ENCODE measurements at places on chromosomes 2 and 18.

GRCh38 chr2:99970292-99970868 is 172.0 kb downstream of the AFF3 start:
- DNase-seq: no peak

- DNase-seq: no peak
Measured at GRCh38 chr2:231940795-231941194, 14.6 kb upstream of the NPPC start.

- no peak for DNase-seq
Measured at GRCh38 chr2:159840616-159841015, 42.6 kb upstream of the CD302 start.

DNA sequence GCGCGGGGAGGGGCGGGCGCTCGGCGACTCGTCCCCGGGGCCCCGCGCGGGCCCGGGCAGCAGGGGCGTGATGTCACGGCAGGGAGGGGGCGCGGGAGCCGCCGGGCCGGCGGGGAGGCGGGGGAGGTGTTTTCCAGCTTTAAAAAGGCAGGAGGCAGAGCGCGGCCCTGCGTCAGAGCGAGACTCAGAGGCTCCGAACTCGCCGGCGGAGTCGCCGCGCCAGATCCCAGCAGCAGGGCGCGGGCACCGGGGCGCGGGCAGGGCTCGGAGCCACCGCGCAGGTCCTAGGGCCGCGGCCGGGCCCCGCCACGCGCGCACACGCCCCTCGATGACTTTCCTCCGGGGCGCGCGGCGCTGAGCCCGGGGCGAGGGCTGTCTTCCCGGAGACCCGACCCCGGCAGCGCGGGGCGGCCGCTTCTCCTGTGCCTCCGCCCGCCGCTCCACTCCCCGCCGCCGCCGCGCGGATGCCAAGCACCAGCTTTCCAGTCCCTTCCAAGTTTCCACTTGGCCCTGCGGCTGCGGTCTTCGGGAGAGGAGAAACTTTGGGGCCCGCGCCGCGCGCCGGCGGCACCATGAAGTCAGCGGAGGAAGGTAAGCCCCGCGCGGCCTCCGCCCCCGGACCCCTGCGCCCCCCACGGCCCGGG is at the start of gene NFATC1:
NFATC1 (plus strand) TSS at position 170 of the 644 bp plus-strand sequence; CDS start at position 465, 295 bp downstream.
- DNase-seq: peak; percentile 29

DNA sequence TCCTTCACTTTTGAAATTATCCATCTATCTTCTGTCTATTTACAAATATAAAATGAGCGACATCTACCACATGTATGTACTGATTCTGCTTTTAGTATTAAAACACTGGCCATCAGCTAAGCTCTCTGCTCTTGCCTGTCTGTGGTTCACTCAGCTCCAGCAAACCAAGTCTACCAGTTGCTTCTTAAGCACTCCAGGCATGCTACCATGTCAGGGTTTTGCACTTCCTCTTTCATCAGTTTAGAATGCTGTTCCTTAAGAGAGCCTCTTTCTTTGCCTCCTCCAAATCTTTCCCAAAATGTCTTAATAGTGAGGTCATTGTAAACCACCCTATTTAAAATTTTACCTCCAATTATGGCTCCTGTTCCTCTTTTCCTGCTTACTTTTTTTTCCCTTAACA is 59.5 kb downstream of the SCN3A start:
- DNase-seq: no peak

DNA sequence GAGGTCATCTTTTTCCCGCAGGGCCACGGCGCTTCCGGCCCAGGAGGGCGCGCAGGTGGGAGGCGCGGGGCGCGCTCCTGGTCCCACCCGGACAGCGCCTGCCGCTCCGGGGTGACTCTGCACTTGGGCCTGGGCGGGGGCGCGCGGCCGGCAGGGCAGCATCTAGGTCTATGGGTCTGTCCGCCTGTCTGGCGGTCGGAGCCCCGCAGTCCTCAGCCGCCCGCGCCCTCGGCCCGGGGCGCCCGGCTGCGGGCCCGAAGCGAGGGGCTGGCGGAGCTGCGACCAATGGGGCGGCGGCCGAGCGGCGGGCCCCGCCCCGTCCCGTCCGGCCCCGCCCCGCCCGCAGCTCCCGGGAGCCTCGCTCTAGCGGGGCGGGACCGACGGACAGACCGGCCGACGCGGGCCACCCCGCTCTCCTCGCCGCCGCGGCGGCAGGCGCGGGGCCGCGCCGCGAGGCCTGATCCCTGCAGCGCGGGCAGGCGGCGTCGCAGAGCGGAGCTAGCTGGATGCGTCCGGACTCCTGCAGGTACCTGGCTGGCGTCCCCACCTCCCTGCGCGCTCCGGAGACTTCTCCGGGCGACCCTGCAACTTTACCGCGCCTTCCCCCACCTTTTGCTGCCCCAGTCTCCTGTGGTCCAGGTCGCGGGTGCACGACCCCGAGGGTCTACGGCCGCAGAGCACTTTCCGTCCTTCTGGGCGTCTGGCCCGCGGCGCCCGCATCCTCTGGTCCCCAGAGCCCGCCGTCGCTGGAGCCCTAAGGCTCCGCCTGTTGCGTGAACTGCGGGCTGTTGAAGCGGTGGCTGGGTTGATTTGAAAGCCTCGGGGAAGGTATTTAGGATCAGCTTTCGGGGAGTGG is at the start of gene KCNS3:
KCNS3 (plus strand) TSS at position 387 of the 856 bp plus-strand sequence. CDS start 52,342 bp downstream, outside the sequence.
- peak; percentile 15 for DNase-seq

- no peak for DNase-seq
Measured at GRCh38 chr2:30662268-30663131, 144.7 kb downstream of the CAPN13 start.

DNA sequence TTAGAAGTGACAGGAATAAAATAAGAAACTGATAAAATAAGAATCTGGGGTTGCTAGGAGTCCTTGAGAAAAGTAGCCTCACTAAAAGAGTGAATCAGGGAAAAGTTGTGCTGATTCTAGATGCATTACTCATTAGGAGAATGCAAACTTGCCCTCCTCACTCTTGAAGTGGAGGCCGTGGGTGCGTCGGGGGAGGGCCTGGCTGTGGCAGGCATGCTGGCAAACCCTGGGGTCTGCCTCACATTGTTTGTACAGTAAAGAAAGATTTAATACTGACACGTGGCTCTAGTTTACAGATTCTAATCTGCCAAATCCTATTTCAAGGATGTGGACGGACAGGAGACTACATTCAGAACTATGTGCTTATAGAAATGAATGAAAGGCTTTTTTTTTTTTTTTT is 41.9 kb downstream of the TANC1 start:
- no peak for DNase-seq

DNA sequence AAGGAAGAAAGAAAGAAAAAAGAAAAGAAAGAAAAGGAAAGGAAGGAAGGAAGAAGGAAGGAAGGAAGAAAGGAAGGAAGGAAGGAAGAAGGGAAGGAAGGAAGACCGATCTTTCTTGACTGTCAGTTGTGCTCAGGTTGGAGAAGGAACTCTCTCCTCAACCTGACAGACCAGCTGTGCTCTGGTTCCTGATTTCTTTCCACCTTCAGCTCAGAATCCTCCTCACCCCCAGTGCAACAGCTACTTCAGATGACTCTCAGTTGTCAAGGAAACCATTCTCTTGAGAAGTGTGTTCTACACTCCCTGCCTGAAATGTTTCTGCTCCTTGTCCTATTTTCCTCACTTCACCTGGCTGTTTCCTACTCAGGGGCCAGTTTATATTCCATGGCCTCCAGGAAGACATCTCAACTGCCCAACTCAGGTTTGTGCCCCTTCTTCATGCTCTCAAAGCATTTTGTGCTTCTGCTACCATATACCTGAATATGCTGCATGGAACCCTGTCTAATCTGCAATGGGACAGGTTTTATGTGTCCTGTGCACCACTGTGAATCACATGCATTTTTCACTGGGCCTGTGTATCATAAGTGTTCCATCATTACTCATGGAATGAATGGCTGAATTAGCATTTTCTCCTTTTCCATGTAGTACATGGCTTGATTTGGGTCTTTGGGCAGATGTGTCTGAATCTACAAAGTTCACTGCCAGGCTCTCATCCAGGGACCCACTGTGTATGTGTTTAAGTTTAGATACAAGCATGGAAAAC is 32.8 kb upstream of the DOCK10 start:
- DNase-seq: no peak

DNA sequence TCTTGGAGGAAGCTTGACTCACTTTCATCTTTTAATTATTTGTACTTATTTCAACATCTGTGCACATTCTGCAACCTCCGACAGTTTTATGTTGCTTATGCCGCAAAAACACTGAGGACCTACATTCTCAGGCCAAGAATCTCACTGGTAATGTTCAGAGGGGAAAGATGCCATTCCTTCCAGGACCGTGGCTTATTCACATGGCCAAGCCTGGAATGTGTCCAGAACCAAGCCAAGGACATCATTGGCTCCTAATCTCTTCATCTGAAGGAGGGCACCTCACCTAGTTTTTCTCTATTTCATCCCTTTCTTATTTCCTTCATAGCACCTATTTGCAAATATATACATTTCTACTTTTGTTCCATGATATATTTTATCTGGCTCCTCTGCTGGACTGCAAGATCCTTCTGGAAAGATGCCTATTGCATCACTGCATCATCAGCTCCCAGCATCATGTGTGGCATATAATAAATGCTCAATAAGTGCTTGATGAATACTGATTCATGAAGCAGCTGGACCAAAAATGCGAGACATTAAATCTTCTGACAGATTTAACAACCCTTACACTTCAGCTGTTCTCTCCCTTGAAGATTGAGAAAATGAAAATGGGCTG is 377.1 kb downstream of the TNS1 start:
- no peak for DNase-seq

- peak; percentile 31 for DNase-seq
Measured at GRCh38 chr2:69693059-69693774, 48.7 kb upstream of the ANXA4 start.

DNA sequence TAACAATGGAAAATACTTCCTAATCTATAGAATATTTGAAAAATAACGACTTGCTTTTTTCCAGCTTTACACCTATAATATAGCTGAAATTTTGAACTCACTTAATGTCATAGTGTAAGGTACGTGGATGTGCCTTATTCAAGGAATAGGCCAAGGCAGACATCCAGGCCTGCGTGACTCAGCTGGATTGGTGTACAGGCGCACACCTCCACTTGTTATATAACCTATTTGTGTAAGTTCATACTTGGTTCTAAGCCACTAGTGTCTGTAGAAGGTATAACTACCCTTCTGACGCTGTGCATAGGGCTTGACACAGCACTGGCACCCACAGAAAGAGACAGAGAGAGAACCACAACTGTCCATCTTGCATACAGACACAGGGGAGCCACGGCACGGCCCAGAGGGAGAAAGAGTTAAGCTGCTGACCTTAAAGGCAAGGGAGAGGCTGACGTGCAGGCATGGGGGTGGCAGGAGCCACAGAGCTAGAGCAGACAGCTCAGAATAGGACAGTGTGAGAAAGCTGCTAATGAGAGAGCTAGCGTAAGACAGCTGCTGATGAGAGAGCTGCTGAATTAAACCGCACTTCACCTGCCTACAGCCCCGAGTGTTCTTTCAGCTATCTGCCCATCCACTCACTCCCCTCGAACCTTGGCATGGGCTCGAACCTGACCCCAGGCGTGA is 16.1 kb downstream of the CCDC178 start:
- DNase-seq: no peak

DNA sequence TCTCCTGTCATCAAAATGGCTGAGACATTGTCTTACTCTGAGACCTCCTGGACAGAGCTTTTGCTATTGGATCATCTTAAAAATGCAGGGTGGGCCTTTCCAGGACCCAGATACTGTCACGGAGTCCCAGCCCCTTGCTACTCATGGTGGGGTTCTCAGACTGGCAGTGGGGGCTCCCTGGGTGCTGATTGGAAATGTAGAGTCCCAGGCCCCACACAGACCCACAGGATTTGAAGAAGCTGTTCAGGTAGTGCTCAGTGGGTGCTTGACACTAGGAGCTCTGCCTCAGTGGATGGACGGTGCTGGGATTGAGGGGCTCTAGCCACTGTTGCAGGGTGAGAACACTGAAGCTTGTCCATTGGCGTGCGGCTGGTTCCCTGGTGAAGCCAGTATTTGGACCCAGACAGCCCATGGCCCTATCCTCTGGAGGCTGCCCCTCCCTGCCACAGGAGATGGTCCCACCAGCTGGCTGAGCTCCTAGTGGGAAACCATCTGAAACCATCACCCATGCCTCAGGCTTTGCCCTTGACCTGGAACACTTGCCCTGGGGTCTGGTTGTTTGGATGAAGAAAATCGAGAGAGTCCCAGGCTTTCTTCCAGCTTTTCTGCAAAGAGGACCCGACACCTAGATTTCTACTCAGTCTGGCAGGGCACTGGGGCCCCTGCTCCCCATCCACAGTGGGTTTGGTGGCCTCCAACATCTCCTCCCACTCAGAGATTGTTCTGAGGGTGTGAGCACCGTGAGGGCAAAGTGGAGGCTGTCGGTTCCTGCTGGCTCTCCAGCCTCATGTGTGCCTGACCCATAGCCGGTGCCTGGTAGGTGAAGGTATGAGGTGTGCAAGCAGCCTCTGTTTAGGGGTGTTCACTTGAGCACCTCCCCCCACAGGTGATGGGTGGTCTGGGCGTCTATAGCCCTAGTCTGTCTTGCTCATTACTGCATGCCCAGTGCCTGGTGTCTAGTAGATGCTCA is 30.1 kb downstream of the MROH2A start:
- no peak for DNase-seq

DNA sequence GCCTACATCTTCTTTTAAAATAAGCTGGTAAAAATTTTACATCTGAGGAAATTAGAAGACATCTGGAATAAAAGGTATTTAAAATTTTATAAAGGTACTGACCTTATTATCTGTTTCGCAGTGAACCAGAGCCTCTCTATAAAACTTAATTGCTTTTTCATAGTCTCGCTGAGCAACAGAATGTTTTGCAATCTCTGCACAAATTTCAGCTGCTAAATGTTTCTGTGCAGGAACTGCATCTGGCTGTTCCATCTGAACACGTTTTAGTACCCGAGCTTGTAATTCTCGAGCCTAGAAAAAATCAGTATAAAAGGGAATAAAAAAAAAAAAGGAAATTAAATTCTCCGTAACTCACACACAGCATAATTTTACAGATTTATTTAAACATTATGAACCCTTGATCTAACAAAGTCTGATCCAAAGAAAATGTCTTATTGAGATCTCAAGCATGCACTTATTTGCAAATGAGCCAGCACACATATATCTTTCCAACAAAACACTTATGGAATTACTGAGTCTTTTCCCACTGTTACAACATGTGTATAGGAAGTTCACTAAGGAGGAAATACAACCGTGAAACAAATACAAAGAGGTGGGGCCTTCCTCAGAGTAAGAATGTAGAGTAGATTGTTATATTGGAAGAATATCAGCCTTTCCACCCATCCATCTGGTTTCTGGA is 51.8 kb downstream of the TTC21B start:
- no peak for DNase-seq

DNA sequence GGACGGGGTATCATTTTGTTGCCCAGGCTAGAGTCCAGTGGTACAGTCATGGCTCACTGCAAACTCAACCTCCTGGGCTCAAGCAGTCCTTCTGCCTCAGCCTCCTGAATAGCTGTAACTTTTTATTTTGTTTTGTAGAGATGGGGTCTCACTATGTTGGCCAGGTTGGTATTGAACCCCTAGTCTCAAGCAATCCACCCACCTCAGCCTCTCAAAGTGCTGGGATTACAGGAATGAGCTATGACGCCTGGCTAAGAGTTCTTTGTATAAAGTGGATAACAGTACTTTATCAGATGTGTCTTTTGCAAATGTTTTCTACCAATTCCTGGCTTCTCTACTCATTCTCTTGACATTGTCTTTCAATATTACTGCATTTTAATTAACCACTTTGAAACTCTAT is 17.1 kb upstream of the NT5DC4 start:
- no peak for DNase-seq
